Calu3 (cell line): ENCODE measurements at places on chromosomes 13 and 19. TPM values are rescaled to one million over a fixed set of nuclear protein-coding genes. Genes with fewer than 3 reads are reported as not detected.

- no peaks in the 10 kb centered on the region for H3K4me1 ChIP-seq
- H3K27me3 ChIP-seq: no peaks in the 10 kb centered on the region
- H3K27ac ChIP-seq: no peak overlapping the region
Observed at GRCh38 chr13:59750860-59751259, 412.9 kb downstream of the DIAPH3 start.

- H3K4me1 ChIP-seq: no peaks in the 10 kb centered on the region
- no peak for DNase-seq
- H3K36me3 ChIP-seq: no peaks in the 10 kb centered on the region
- no peaks in the 10 kb centered on the region for H3K27me3 ChIP-seq
Observed at GRCh38 chr13:64505336-64505910, 2724.7 kb downstream of the PCDH9 start.

GRCh38 chr13:46761866-46762265 is 35.1 kb downstream of the ESD start:
- no peaks in the 10 kb centered on the region for H3K36me3 ChIP-seq
- H3K27me3 ChIP-seq: no peaks in the 10 kb centered on the region
- H3K27ac ChIP-seq: no peak overlapping the region
- H3K4me3 ChIP-seq: no peak overlapping the region
- no peak for DNase-seq

- H3K4me1 ChIP-seq: no peaks in the 10 kb centered on the region
Observed at GRCh38 chr19:33187183-33187540, 7.0 kb upstream of the LRP3 start.

DNA sequence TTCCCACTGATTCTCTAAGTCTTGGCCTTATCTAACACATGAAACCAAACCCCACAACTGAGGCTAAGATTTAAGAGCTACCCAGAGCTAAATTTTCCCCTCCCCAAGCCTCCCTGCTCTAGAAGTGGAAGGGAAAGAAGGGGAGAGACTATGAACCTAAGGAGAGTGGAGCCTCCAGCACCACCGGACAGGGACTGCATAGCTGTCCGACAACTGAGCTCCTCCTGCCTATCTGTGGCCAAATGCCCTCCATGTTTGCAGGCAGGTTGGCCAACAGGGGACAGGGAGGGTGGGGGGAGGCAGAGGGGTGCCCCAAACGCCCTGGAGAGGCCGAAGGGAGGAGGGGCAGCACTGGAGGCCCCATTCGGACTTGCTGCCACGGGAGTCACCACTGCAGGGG is 6.0 kb upstream of the NAPA start:
- DNase-seq: no peak
- no peaks in the 10 kb centered on the region for H3K27me3 ChIP-seq
- no peak overlapping the region for H3K27ac ChIP-seq

GRCh38 chr13:93226623-93227279 is at the start of gene GPC6:
GPC6 (plus strand) TSS chr13:93226807.
- H3K36me3 ChIP-seq: no peaks in the 10 kb centered on the region
- no peak within 1 kb of the TSS for H3K4me3 ChIP-seq
- H3K4me1 ChIP-seq: no peaks in the 10 kb centered on the region
- H3K27me3 ChIP-seq: no peaks in the 10 kb centered on the region
- no peak within 1 kb of the TSS for H3K27ac ChIP-seq

DNA sequence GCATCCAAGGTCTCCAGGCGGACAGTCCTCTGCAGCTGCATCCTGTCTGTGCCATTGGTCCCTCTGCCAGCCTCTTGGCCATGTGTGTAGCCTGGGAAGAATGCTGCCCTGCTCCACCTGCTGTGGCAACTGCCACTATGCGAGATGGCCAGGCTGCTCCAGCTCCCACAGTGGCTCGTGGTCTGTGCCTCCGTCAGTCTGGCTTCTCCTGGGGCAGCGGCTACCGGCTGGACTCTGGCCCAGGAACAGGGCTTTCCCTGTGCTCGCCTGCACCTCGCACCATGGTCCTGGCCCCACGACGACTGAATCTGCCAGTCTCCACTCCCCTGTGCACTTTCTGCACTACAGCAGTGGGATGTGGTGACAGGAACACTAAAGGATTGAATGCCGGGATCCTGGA is 26.7 kb upstream of the FFAR2 start:
- H3K4me1 ChIP-seq: peaks cover 9% of the 10 kb centered on the region
- no peak overlapping the region for H3K27ac ChIP-seq
- peaks cover 54% of the 10 kb centered on the region for H3K27me3 ChIP-seq
- no peak for DNase-seq
- no peak overlapping the region for H3K4me3 ChIP-seq

DNA sequence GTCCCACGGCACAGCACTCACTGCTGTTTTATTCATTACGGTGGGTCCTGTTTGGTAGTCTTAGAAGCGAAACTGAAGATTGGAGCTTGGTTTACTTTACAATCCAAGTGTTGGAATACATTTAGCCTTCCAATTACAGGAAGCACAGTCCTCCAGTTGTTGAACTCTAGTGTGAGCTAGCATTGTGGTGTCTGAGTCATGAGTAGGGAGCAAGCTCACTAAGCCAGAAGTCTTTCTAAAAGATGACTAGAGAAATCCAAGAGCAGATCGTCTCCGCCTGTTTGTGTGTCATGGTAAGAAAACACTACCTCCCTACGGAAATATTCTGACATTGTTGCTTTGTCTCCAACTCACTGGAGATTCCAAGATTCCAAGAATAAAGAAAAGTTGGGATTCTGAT is 10.1 kb upstream of the SHISA2 start:
- no peaks in the 10 kb centered on the region for H3K4me1 ChIP-seq
- no peak for DNase-seq
- H3K4me3 ChIP-seq: no peak overlapping the region

KLK12 gene
- not detected in 2 replicates for total RNA-seq

DNA sequence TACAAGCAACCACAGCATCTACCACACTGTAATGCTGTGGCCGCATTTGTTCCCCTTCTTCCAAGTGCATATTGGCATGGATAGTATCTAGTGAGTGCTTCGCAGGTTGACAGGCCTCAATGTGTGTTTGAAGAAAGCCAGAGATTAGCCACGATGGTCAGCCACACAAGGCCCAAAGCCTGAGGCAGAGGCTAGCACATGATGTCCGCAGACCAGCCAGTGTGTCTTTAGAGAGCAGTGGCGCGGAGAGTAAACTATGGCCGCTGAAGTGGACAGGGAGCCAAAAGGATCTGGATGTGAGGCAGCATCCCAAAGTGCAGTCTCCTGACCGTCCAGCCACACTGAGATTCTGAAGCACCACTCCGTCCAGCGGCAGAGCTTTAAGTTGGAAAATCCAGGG is 36.0 kb downstream of the BRD4 start:
- DNase-seq: no peak
- peaks cover 18% of the 10 kb centered on the region for H3K36me3 ChIP-seq
- no peaks in the 10 kb centered on the region for H3K27me3 ChIP-seq
- peaks cover 27% of the 10 kb centered on the region for H3K4me1 ChIP-seq
- peak overlapping the region; percentile 48 for H3K27ac ChIP-seq
- no peak overlapping the region for H3K4me3 ChIP-seq

DNA sequence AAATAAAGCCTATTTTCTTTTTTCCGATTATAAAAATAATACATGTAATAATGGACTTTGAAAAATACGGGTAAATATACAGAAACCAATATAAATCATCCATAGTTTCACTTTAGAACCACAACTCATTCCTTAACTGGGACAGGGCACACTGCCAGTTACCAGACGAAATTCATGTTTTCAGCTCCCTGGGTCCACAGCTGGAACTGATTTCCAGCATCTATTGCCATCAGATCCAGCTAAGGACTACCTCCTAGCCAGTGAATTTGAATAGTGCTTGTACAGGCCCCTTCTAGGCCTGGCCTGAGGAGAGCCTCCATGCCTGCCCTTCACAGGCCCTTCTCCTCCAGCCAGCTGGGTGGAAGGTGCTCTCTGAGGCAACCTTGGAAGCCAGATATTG is 30.0 kb upstream of the ATP12A start:
- no peaks in the 10 kb centered on the region for H3K27me3 ChIP-seq
- H3K4me1 ChIP-seq: peaks cover 18% of the 10 kb centered on the region
- no peaks in the 10 kb centered on the region for H3K36me3 ChIP-seq
- DNase-seq: no peak
- no peak overlapping the region for H3K27ac ChIP-seq
- no peak overlapping the region for H3K4me3 ChIP-seq

MUC16 gene
- 0.15 and 0.17 TPM in 2 replicates for total RNA-seq

FAAP24 gene
- total RNA-seq: 7.3 and 8.4 TPM in 2 replicates

VSTM1 gene
- not detected in 2 replicates for total RNA-seq

GRCh38 chr13:33204130-33204927 is 81.2 kb downstream of the STARD13 start:
- no peak overlapping the region for H3K4me3 ChIP-seq

GRCh38 chr19:42081584-42082203 is 5.7 kb downstream of the ZNF574 start:
- peaks cover 27% of the 10 kb centered on the region for H3K4me1 ChIP-seq
- DNase-seq: peak; percentile 50
- H3K36me3 ChIP-seq: peaks cover 56% of the 10 kb centered on the region
- H3K27me3 ChIP-seq: no peaks in the 10 kb centered on the region
- peak overlapping the region; percentile 6 for H3K27ac ChIP-seq
- no peak overlapping the region for H3K4me3 ChIP-seq

TUBA3C gene
- not detected in 2 replicates for total RNA-seq

DNA sequence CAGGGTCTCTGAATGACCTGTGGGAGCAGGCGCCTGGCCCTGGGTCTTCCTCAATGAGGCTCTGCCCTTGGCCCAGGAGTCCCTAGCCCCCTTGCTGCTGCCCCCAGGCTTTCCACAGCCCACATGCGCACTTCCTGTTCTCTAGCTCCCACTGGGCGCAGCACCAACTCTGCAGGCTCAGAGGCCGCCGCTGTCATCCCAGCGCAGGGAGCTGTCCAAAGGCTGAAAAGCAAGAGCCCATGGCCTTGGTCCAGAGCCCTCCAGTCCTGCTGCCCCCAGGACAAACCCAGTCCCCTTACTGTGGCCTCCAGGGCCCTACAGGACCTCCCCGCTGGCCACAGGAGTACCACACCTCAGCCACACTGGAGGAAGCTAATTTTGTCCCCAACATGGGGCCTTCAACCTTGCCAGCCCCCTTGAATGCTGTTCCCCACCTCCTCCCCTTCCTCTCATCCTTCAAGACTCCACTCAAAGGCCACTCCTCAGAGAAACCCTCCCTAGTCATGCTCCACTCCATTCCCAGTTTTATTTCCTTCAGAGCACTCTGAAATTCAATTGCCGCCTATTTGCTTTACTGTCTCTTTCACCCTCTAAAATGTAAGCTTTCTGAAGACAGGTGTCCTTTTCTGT is 8.0 kb upstream of the POU2F2 start:
- no peak for DNase-seq
- H3K4me1 ChIP-seq: no peaks in the 10 kb centered on the region
- peaks cover 33% of the 10 kb centered on the region for H3K27me3 ChIP-seq
- no peak overlapping the region for H3K4me3 ChIP-seq

- no peak for DNase-seq
- H3K27me3 ChIP-seq: no peaks in the 10 kb centered on the region
- no peak overlapping the region for H3K4me3 ChIP-seq
- no peak overlapping the region for H3K27ac ChIP-seq
Observed at GRCh38 chr13:24868874-24869273, 104.9 kb downstream of the RNF17 start.

TEX29 gene
- total RNA-seq: not detected in 2 replicates

GRCh38 chr19:8641908-8642547 is 11.6 kb downstream of the NFILZ start:
- peaks cover 5% of the 10 kb centered on the region for H3K36me3 ChIP-seq
- peaks cover 35% of the 10 kb centered on the region for H3K27me3 ChIP-seq
- H3K4me1 ChIP-seq: peaks cover 20% of the 10 kb centered on the region
- H3K4me3 ChIP-seq: no peak overlapping the region
- DNase-seq: peak; percentile 32

HOOK2 gene
- total RNA-seq: 69.0 and 70.7 TPM in 2 replicates

DNA sequence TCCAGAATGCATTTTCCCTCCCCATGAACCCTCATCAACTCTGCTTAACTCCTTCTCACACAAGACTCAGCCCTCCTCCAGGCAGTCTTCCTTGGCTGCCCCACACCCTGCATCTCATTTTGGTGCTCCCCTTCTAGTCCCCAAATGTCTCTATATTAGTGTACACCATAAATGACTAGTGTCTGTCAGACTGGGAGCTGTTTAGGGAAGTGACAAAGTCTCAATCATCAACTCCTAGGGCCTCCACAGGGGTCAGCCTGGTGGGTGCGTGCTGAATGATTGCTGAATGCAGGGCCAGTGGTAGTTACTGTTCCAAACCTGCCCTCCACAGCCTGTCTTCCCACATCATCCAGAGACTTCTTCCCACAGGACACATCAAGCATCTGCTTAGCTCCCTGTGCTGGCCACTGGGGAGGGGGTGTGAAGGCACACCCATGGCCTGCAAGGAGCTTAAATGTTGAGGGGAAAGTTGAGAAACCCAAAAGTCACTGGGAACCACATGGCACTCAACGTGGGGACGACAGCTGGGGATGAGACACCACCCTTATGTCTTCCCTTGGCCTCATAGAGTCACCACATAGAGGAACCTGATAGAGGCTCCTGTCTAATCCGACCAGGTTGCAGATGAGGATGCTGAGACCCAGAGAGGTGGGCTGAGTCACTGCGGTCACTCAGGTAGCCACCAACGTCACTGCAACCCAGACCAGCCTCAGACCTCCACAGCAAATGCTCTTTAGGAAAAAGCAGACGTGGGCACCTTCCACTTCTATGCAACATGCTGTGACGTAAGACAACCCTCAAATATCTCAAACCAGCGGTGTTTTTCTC is 79.3 kb upstream of the TM9SF2 start:
- H3K4me3 ChIP-seq: no peak overlapping the region
- H3K27me3 ChIP-seq: peaks cover 27% of the 10 kb centered on the region
- no peaks in the 10 kb centered on the region for H3K36me3 ChIP-seq
- no peak overlapping the region for H3K27ac ChIP-seq
- no peaks in the 10 kb centered on the region for H3K4me1 ChIP-seq
- no peak for DNase-seq

GRCh38 chr13:19606152-19606551 is 27.3 kb upstream of the MPHOSPH8 start:
- H3K27ac ChIP-seq: no peak overlapping the region
- no peak overlapping the region for H3K4me3 ChIP-seq
- H3K36me3 ChIP-seq: peaks cover 29% of the 10 kb centered on the region
- H3K27me3 ChIP-seq: no peaks in the 10 kb centered on the region
- DNase-seq: no peak
- H3K4me1 ChIP-seq: peaks cover 17% of the 10 kb centered on the region

RDH8 gene
- not detected in 2 replicates for total RNA-seq

DNA sequence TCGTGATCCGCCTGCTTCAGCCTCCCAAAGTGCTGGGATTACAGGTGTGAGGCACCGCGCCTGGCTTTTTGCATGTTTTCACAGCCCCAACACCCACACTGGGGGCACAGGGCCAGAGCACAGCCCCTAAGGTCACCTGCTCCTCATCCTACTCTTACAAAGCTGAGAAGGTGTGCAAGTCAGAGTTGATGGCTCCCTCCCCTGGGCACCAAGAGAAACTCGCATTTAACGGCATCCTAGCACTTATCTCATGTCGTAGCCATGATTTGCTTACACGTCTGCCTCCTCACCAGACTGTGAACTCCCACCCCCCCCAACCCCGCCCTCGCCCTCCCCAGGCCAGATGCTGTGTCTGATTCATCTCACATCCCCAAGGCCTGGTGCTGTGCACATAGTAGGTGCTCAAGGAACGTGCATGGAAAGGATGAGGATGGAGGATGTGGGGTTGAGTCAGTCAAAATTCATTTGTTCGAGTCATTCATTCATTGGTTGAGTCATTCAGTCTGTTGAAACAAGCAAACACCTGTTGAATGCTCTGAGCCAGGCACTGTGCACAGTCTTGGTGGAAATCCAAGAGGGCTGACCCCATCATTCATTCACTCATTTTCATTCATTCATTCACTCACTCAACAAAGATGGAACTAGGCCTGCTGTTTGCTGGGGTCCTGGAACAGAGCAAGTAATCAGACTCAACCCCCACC is 11.3 kb downstream of the SHANK1 start:
- no peak overlapping the region for H3K27ac ChIP-seq
- no peak for DNase-seq
- no peaks in the 10 kb centered on the region for H3K4me1 ChIP-seq

- no peaks in the 10 kb centered on the region for H3K36me3 ChIP-seq
- H3K27ac ChIP-seq: no peak overlapping the region
- H3K4me3 ChIP-seq: no peak overlapping the region
- DNase-seq: no peak
Observed at GRCh38 chr13:53042877-53043276, 14.3 kb downstream of the OLFM4 start.
